ENCODE measurements at places on chromosomes 7 and 10. TPM values are rescaled to one million over a fixed set of nuclear protein-coding genes. Genes with fewer than 3 reads are reported as not detected.

KCNH2 gene
- 0.66 TPM for total RNA-seq

ITGA8 gene
- total RNA-seq = not detected

ZNF438 gene
- 4.0 TPM for total RNA-seq

- DNase-seq = no peak
Measured at GRCh38 chr7:113812591-113813255, 106.1 kb downstream of the PPP1R3A start.

DNA sequence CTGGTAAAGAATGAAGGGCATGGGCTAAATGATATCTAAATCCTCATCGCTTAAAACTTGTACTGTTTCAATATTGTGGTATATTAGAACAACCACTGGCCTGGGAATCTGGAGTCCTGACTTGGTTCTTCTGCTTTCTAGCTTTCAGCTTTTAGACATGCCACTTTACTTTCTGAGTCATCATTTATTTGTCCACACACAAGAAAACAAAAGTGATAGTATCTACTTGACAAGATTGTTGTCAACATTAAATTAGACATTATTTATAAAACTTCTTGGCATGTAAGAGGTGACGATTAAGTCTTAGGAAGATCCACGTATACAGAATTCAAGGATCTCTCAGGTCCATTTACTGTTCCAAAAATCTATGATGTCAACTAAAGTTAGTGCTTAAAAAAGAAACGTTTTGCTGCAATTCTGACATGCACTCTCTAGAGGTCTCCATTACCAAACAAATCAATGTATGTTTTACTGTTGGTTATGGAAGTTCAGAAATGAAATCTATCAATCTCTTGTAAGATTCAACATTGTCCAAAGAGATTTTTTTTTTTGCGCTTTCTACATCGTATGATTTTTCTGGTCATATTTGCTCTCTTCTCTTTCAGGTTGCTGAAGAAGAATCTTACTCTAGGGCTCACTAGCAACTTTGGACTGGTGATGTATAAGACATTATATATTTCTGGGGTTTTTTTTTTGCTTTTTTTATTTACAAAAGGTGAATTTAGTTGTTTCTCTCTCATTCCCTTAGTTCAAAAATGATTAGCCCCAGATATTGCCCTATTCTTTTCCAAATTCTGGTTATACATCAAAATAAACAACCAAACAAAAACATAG is 53.6 kb upstream of the DYNC1I1 start:
- no peak for DNase-seq

- no peak for DNase-seq
Measured at GRCh38 chr7:42914009-42914408, 2.1 kb upstream of the C7orf25 start.

- DNase-seq = no peak
Measured at GRCh38 chr10:91571671-91572070, 61.2 kb downstream of the PPP1R3C start.

BZW2 gene
- total RNA-seq = 194 TPM

PHYHIPL gene
- not detected for total RNA-seq

RBM20 gene
- total RNA-seq = not detected

- DNase-seq = no peak
Measured at GRCh38 chr10:110717781-110718589, 73.8 kb downstream of the RBM20 start.
